NCI-H345 (cell line): ENCODE measurements at places on chromosomes 2 and 18.

DNA sequence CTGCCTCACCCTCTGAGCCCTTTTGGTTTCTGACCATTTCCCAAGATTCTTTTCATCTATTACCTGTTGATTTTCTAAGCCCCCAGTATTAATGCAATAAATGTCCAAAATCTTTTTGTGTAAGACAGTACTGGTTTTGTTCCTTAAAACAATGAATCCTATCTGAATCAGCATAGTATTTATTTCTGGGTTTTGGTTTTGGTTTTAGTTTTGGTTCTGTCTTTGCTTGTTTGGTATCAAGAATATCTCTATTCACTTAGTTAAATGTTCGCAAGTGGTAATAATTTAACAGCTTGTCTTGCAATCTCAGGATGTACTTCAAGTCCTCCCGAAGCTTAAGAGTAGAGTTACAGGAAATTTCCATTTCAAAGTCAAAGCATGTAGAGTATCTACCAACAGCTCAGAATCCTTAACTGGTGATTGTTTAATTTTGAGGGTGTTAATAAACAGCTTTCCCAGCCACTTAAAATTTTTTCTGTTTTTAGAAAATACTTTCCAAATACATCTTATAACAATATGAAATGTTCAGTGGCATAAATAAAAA lies 67.7 kb upstream of the NEDD4L start:
- no peak for DNase-seq

DNA sequence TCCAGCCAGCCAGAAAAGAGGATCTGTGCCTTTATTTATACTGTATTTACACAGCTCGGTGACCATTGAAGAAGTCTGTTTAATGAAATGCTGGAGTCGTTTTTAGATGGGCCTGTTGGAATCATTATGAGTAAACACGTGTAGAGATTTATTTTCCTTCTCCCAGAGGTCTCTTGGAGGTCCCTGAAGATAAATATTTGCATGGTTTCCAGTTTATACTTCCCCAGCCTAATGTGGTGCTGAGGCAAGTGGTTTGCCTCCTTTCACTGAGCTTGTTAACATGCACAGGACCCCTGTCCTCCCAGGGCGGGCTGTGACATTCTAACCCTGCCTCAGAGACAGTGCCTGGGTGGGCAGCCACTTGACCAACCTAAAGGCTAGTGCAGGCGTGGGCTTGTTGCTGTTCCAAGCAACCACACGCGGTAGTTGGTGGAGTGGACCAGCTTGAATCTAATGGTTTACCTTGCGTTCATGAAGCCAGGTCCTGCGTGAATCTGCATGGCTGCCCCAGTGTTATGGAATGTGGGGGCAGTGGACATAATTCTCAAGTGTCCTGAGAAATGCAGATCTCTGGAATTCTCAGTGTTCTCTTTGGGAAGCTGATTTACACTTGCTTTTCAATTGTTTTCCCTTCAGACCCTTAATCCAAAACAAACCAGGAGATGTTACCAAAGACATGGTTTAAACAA lies 130.2 kb upstream of the DLX2 start:
- DNase-seq, result no peak

- DNase-seq, result no peak
Measured at GRCh38 chr18:58578835-58579560, 49.9 kb downstream of the ALPK2 start.

GRCh38 chr2:62478093-62478580 lies 27.9 kb downstream of the TMEM17 start:
- no peak for DNase-seq

GRCh38 chr2:191938779-191939178 lies 91.9 kb upstream of the CAVIN2 start:
- DNase-seq, result no peak

GRCh38 chr2:142741764-142742269 lies 135.6 kb upstream of the KYNU start:
- DNase-seq, result no peak
